ENCODE measurements at places on chromosomes 13 and 19.

GRCh38 chr13:70945506-70945905, 837.3 kb upstream of the KLHL1 start:
- no peak for DNase-seq

DNA sequence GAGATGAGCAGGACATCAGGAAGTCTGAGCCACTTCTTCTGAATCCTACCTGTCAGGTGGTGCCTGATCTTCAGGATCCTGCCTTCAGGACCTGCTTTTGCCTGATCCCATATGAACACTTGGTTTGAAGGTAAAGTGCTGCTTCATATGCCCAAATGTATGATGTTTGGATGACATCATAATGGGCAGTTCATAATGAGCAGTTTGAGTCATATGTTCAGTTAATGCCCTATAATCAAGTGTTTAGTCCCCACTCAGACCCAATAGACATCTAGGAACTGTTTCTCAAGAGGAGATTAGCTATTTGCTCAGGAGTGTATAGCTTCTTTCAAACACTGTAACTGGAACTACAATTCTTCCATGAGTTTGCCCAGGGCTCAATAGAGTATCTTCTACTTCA, 58.8 kb downstream of the POLR1D start:
- DNase-seq: no peak

DNA sequence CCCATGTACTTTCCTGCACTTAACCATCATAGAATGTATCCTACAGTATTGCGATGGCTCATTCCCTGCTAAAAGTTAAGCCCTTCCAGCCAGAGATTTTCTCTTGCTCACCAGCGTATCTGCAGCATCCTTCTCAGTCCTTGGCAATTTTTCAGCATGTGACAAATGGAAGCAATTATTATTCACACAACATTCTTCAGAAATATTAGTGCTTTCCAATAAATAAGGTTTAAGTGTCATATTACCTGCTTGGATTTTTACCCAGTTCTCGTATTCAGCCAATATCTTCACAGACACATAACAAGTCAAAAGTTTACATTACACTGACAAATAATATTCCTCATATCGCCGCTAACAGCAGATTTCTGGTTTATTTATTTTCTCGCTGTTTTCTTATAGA, 82.3 kb downstream of the POU4F1 start:
- DNase-seq: no peak

DNA sequence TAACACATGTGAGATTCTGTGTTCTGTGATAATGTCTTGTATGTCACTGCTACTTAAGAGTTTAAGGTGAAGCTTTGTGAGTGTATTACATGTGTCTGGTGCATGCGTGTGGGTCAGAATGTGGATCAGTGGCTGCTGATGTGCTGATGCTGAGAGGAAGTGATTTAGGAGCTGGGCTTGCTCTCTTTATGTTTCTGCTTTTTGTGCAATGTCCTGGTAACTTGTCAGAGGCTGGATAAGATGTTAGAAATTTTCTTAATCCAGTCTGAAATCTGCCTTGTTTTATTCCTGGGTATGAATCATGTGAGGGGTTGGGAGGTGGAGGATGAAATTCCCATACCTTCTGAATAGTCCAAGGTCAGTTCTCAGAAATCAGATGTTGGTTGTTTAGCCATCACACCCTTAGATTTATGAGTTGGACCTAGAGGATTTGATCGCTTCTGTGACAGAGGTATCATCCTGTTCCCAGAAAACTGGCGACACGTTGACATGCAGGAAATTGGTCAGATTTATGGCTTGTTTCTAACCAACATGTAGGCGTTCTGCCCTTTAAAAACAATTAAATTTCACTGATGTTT, 24.5 kb upstream of the CXCL17 start:
- DNase-seq: no peak

GRCh38 chr19:43430142-43430710, 15.5 kb downstream of the TEX101 start:
- DNase-seq: no peak
